Foreskin keratinocyte (primary cell): ENCODE measurements at places on chromosomes 5 and 9. TPM values are rescaled to one million over a fixed set of nuclear protein-coding genes. Genes with fewer than 3 reads are reported as not detected.

Gene SPATA31A7
- polyA plus RNA-seq: not detected in 2 replicates

Gene RNF183
- not detected in 2 replicates for polyA plus RNA-seq

Gene ANKRD20A1
- 0.09 TPM in 1 of 2 replicates, not detected in the other for polyA plus RNA-seq

Gene CCDC152
- 1.2 and 1.8 TPM in 2 replicates for polyA plus RNA-seq

Gene LYSMD3
- 4.0 and 4.7 TPM in 2 replicates for polyA plus RNA-seq

Gene BSPRY
- polyA plus RNA-seq: 0.03 and 0.06 TPM in 2 replicates

Gene RAD17
- polyA plus RNA-seq: 10.8 and 12.3 TPM in 2 replicates

Gene KCTD16
- polyA plus RNA-seq: 0.02 TPM in 1 of 2 replicates, not detected in the other

Gene ZNF608
- 0.56 and 0.66 TPM in 2 replicates for polyA plus RNA-seq

Gene HACD4
- 2.7 and 3.6 TPM in 2 replicates for polyA plus RNA-seq

DNA sequence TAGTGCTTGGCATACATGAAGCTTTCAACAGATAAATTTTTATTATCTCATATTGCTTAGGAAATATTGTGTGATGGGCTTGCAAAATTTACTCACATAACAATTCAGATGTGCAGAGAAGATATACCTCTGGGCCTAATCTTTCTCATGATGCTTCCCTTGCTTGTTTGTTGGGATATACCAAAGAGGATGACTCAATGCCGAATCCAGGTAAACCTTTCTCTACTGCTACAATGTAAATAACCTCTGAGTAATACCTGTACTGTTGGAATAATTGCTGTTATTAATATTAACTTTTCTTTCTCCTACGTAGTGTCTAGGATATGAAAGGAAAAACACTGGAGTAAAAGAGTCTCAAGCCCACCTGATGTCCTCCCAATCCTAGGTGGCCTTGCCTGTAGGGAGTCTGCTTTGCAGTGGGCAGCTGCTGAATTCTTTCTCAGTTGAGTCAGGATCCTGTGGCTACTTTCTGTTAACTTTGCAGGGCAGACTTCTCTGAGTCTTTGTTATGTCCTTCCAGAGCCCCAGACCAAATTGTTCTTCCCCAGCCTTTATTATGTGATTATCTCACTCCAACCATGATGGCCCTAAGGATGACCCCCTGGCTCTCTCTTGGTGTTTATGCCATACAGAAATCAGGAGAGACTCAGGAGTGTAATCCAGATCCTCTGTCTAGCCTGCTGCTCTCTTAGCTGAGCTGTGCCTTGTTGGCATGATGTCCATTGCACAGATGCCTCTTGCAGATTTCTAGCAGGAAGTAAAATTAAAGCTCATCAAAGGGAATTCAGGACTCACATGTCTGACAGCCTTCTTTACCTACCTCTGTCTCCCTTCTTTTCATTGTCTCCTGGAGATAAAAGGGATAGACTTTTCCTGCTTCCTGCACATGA lies 208.1 kb downstream of the SNX18 start:
- peak; percentile 48 for DNase-seq

- DNase-seq: no peak
These were observed 13.8 kb downstream of the CLPTM1L start for GRCh38 chr5:1330847-1331831.

DNA sequence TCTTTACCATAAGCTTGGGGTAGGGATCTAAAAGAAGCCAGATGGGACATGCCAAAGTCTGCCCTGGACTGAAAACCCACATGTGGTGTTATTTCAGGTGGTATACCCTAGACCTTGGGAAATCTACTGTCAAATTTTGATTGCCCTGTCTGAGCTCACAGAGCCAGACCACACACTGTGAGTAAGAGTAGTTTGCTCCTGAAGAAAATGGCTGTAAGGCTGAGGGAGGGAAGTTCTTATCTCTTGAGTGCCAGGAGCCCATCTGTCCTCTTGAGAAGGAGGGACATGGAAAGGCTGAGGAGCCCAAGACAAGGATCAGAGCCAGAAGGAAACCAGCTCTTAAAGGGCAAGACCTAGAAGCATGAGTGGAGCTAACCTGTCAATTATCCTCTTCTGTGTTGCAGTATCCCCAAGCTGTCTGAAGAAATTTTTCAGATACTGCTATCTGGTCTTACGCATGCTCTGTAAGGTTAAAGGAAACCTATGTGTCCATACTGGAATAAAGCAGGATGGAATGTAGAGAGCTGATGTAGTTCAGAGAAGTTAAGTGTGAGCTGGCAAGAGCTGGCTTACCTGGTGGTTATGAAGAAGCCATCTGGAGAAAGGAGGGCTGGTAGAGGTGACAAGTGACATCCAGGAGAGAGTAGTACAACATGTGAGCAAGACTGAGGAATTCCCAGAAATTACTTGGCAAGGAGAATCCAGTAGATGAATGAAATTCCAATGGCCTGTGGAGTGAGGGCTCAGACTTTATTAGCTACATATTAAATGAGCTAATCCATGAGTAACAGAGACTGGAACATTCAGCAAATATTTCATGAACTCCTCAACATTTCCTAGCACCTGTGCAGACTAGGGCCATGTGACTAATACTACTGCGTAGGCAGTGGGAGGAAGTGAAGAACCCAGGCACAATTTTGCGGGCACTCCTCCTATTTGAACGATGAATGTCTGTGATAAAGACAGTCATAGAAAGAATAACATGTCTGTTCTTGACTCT lies 389.1 kb upstream of the KIF2A start:
- DNase-seq: peak; percentile 100

DNA sequence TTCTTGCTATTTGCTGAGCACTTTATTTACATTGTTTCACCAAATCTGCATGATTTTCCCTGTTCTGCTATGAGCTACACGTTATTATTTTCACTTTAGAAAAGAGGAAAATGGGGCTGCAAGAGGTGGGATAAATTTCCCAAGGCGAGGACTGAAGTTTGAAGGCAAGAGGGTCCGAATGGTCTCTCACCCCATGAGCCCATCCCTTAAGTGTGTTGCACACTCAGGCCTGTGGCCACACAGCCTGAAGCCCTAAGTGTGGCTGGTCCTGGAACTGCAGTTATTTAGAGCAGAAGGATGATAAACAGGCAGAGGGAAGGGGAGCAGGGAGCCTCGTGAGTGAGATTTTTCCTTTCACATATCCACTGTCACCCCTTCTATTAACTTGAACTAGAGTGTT lies 7.8 kb downstream of the PDE8B start:
- no peak for DNase-seq

- DNase-seq: peak; percentile 40
These were observed 46.6 kb downstream of the CYFIP2 start for GRCh38 chr5:157312492-157312891.

DNA sequence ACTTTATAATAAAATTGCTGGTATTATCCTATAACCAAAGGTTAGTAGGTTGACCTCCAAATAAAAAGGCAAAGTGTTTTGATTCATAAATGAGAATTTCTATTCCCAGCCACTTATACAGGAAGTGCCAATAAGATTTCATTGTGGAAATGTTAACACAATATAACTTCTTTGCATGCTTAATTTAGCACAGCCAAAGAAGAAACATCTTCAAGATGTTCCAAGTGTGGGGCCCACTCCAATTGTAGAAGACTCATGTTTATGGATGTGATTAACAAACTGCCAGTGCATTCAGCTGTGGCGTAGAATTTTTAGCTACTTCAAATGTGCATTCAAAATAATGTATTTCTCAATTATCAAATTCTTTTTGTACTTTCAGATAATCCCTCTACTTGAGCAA lies 402.3 kb downstream of the DEPDC1B start:
- DNase-seq: no peak

- no peak for DNase-seq
These were observed 130.0 kb downstream of the C9orf152 start for GRCh38 chr9:110077925-110078324.

- DNase-seq: no peak
These were observed 63.7 kb upstream of the RICTOR start for GRCh38 chr5:39137819-39138451.

GRCh38 chr5:97501286-97501964 lies 318.4 kb upstream of the RIOK2 start:
- peak; percentile 67 for DNase-seq

DNA sequence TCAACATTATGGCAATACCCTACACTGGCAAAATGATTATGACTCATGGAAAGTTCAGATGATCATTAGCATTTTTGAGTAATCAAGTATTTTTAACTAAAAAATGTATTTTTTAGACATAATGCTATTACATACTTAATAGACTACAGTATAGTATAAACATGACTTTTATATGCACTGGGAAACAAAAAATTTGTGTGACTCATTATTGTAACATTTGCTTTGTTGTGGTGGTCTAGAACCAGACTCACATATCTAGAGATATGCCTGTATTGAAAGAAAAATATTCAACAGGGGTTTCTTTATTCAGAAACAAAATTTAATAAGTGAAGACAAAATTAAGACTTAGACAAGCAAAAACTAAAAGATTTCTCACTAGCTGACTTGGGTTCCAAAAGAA lies 385.3 kb upstream of the RIOK2 start:
- no peak for DNase-seq

DNA sequence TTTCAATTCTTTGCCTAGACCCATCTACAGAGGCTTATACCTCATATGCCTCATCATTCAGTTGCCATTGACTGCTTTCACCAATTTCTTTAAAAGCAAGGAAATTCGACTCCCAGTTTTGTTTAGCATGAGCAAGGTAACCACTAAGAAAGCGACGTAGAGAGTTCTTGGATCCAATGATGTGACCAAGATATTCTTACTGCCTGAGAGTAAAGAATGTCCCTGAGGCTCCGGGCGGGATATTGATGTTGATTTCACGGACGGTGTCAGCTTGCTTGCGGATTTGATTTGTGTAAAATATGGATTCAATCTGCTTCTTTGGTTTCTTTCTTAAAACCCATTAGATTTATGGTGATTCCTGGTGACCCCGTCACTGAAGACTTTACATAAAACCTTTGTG lies 135.1 kb upstream of the ICE1 start:
- no peak for DNase-seq

- no peak for DNase-seq
These were observed 68.4 kb upstream of the RANBP3L start for GRCh38 chr5:36370073-36370472.

- DNase-seq: peak; percentile 93
These were observed 50.5 kb upstream of the TNFSF15 start for GRCh38 chr9:114856215-114856941.

DNA sequence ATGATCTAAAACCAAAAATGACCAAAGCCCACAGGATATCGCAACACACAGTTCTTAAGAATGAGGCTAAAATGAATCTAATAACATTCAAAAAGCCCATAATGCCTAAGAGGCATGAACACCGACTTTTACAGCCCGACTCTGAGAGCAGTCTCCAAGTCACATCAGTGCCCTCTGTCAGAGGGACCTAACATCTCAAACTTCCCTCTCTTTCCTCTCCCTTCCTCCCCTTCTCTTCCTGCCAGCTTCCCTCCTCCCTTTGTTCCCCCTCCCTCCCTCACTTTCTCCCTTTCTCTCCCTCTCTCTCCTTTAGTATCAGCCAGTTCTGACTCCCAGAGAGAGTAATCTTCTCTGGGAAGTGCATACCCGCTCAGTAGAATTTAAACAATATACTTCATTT lies 154.4 kb downstream of the GLIS3 start:
- DNase-seq: no peak

- no peak for DNase-seq
These were observed 104.1 kb upstream of the TUT7 start for GRCh38 chr9:86458191-86458855.

GRCh38 chr5:102554728-102555127 lies 55.9 kb upstream of the SLCO6A1 start:
- DNase-seq: no peak

DNA sequence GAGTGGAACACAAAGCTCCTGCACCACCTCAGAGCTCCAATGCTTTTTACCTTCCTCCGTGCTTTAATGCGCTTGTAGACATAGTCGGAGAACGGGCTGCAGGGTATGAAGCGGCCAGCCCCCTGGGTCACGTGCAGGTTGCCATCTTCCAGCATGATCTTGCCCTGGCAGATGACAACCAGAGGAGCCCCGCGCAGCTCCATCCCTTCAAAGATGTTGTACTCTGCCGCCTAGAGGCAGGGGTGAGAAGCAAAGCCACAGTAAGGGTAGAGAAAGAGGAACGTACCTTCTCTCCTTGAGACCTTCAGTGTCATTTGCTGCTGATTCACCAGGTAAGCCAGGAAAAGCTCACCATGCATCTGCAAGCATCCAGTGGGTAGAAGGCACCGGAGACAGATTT lies 112.3 kb downstream of the DPYSL3 start:
- DNase-seq: no peak

GRCh38 chr5:147818290-147818689 lies 13.2 kb downstream of the SPINK1 start:
- no peak for DNase-seq

GRCh38 chr9:72577212-72577753 lies 55.9 kb downstream of the TMC1 start:
- peak; percentile 80 for DNase-seq

- no peak for DNase-seq
These were observed 137.4 kb downstream of the SCAMP1 start for GRCh38 chr5:78497573-78498533.

DNA sequence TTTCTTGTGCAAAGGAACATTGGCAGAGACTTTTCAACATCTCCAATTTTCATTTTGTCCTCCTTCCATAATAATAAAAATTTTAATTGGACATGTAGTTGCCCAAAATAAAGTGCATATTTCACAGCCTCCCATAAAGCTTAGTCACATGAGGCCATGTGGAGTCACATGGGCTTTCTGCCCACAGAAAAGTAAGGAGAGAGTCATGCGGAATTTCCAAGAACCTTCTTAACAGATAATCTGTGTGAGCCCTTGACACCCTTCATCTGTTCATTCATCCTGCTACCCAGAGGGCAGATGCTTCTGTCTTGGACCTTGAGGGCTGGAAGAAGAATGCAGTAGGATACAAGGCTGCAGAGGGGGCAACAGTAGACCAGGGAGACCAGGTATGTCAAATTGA lies 60.7 kb downstream of the APTX start:
- no peak for DNase-seq

- DNase-seq: no peak
These were observed 274.2 kb downstream of the BRINP1 start for GRCh38 chr9:119095072-119095471.

GRCh38 chr9:131050831-131051230 lies 41.9 kb downstream of the LAMC3 start:
- no peak for DNase-seq

DNA sequence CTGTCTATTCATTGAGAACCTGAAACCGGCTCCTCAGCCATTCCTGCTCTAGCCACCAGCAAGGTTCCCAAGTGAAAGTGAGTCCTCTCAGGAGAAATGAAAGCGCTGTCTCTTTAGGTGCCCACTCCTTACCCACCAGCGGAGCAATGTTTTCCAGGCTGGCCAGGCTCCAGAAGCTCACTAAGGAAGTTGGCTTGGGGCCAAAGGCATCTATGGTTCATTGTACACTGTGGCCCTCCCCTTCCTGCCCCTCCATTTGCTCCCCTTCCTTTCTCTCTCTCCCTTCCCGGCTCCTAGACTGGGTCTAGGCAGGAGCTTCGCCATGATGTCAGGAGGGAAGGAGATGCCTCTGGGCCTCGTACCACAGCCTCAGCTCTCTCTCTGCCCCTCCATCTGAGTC lies 1.1 kb upstream of the GABRP start:
- no peak for DNase-seq

DNA sequence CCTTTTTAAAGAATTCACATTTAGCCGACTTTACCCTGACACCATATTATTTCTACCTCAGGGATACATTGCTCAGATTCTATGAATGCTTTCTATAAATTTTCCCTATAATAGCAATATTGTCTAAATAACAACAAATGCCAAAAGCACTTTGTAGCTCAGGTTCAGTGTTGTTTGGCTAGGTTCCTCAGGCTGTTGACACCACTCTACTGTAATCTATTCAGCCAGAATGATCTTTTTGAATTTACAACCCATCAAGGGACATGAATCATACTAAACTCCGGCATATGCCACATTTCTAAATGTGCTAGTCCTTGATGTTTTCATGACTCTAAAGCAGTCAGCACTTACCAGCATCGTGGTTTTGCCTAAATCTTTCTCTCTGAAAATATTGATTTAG lies 641.5 kb upstream of the CDH10 start:
- DNase-seq: no peak
